ENCODE measurements at places on chromosomes 16 and 17.

DNA sequence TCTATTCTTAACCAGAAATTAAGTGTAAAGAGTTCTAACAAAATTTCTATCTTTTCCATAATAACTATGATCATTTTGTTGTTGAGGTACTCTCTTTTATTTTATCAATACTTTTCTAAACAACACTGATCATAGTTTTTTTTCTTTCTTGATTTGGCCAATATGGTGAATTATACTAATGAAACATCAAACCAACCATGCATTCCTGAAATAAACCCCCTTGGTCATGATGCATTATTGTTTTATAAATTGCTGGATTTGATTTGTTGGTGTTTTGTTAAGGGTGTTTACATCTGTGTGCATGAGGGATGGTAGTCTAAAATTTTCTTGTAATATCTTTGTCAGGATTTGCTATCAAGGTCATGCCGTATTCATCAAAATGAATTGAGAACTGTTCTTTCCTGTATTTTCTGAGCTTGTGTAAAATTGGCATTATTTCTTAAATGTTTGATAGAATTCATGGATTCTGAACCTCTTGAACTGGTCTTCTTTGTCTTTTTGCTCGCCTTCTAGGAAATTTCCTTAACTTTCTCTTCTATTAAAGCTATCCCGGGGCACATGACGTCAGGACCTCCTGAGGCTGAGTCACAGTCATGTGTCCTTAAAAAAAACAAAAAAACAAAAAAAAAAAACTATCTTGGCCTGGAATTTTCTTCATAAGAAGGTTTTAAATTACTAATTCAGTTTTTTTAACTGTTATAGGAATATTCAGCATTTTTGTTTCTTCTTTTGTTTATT is 3.9 kb upstream of the TRIM25 start:
- DNase-seq, result no peak

- DNase-seq, result no peak
Measured at GRCh38 chr17:30091771-30092170, 24.8 kb upstream of the NSRP1 start.

DNA sequence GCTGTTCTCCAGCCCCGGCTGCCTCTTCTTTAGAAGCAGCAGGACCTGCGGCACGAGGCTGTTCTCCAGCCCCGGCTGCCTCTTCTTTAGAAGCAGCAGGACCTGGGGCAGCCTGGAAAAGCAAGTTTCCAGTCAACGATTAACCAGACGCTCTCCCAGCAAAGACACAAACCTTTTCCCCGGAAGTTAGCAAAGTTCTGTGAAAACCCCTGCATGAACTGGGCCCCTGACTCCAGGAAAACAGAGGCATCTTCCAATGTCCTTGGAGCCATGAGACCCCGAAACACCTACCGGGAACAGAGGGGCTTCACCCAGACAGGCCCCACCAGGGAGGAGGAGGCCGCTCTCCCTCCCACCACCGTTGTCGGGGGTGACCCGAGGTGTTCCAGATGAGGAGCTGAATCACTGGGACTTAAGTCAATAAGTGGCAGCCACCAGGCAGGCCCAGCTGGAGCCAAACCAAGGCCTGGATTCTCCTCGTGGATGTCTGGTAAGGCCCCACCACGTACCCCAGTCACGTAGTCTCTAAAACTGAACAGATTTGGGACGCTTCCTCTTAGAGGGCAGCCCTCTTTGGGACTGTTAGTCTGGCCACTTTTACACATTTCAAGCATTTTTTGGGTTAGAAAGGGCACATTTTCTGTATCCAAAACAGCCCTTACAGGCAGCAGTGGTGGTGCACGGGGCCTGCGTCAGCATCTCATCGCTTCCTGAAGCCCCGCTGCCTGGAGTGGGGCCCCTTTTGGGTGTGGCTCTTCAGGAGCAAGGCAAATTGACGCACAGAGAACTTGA is at the start of gene RPH3AL:
Gene RPH3AL (minus strand): TSS at position 387 of the 792 bp plus-strand sequence. CDS start 25,264 bp downstream, outside the sequence.
- no peak for DNase-seq

DNA sequence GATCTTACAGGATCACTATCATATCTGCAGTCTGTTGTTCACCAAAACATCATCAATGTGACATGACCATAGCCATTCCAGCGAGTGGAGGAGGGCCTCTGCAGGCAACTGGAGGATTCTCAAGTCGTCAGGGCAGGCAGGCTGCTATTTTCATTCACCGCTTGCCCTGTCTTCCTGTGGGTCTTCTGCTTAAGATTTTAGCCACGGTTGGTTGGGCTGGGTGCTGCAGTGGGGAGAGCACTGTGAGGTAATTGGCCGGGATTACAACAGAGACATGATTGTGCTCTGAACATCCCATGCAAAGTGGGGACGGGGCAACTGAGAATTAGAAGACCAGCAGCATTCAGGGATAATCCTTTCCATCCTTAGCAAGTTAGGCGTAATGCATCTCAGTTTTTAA is 245.9 kb downstream of the CPPED1 start:
- DNase-seq, result no peak

- no peak for DNase-seq
Measured at GRCh38 chr17:50550661-50551432, 3.9 kb downstream of the SPATA20 start.

GRCh38 chr16:13956635-13957196 is 36.8 kb downstream of the ERCC4 start:
- no peak for DNase-seq

DNA sequence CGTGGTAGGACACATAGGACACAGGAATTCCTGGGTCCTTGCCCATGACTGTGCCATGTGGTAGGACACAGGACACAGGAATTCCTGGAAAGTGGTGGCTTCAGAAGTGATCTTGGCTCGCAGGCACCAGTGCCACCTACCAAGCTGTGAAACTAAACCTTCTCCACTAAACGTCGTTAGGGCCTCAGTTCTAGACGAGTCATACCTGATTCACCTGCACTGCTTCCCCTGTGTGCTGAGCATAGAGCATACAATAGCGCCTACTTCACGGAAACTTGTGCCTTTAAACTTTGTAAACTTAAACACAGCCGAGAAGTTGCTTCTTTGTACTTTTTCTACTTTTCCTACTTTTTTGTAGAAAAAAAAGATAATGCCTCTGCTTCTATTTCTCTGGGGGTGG is 4.8 kb downstream of the SOX8 start:
- DNase-seq, result no peak

DNA sequence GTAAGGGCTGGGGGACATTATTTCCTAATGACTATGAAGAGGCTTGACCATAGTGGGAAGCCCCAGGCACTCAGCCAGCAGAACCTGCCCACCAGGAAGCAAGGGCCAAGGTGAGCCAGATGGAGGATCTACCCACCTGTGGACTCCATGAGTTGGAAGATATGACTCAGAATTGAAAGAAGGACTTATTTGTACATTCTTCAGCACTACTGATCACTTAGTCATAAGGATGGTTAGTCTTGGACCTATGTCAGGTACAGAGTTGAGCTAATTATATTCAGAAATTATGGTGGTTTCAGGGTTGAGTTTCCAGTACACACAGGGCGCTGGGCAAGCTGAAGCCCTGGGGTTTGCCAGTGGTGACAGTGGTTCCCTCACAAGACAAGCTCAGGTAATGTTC is 24.0 kb upstream of the GRIN2A start:
- no peak for DNase-seq

DNA sequence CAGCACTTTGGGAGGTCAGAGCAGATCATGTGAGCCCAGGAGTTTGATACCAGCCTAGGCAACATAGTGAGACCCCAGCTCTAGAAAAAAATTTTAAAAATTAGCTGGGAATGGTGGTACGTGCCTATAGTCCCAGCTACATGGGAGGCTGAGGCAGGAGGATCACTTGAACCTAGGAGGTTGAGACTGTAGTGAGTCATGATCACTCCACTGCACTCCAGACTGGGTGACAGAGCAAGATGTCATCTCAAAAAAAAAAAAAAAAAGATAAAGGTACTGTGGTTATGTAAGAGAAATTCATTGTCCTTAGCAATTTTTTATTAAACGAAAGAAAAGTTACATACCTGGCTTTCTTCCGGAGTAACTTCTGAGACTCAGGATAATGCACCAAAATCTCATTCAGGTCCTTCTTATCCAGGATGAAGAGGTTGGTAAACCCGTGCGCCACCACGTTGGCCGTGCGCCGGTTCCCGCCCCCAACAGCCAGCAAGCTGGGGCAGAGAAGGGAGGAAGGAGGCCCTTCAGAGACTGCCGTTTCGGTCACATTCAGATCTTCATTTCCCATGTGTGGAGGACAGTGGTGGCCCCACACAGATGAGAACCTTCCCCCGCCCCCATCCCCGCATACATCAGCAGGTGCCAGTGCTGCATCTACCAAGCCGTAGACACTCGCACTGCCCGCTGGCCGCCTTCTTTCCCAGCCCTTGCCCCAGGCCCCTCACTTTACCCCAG is 73.7 kb downstream of the CNGB1 start:
- DNase-seq, result no peak

GRCh38 chr16:28001642-28002041 is 61.9 kb downstream of the GSG1L start:
- no peak for DNase-seq

DNA sequence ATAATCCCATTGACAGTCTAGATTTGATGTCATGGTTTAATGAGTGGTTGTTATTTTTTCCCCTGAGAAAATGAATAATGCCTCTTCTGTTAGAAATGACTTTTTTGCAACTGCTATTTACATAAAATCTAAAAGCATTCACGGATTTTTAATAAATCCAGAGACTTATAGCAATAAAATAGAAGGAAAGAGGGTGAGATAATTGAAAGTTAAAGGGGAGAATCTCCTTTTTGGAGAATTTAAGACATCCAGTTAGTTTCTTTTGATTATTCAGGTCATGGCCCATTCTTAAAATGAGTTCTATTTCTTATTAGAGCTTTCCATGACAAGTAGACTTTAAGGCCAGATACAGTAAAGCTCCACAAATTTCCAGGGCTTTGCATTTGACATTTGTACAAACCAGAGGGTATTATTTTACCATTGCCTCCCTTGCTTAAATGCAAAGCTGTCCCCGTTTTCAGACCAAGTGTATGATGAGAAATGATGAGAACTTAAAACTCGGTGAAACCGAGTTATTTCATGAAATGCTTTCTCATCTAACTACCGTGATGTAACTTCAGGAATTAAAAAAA is 789.0 kb upstream of the SOX9 start:
- DNase-seq, result no peak

DNA sequence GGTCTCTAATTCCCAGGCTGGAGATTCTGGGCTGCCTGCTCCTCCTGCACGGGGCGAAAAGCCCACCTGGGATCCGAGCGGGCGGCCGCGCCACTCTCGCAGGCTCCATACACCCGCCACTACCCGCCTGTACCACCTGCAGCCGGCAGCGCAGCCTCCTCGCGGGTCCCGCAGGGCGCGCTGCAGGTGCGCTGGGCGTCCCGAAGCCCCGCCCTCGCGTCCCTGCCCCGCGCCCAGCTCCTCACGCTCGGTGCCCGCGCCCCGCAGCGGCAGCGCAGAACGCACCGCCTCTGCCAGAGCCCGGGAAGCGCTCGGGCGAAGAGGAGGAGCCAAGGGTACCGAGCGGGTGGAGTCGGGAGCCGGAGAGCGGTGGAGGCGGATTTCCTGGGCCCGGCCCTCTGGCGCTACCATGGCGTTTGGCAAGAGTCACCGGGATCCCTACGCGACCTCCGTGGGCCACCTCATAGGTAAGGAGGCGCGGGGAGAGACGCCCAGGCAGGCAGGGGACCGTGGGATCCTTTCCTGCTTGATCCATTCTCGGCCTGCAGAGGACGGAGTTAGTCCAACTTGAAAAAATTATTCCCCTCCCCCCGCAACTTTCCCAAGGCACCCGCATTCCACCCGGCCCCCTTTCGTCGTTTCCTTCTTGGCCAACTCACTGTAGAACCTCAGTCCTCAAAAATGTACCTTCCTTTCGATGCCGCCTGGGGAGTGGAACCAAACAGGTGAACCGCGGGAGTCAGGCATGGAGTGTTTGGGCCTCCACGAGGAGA is at the start of gene TOM1L1:
Gene TOM1L1 (plus strand): TSS at position 396 of the 773 bp plus-strand sequence. CDS start 14 bp downstream, at position 410.
- DNase-seq, result no peak

DNA sequence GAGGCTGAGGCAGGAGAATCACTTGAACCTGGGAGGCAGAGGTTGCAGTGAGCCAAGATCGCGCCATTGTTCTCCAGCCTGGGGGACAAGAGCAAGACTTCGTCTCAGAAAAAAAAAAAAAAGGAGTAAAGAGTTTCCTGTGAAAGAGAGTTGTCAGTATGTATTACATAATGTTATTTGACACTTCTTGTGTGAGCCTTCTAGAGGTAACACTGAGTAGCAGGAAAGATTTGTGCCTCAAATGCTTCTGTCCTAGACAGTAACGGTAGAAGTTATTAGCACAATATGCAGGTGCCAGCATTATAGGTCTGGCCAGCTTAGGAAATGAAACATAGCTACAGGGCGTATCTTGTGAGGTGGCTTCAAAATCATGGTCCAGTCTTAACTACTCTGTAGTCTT is 6.2 kb downstream of the RPS6KB1 start:
- no peak for DNase-seq

DNA sequence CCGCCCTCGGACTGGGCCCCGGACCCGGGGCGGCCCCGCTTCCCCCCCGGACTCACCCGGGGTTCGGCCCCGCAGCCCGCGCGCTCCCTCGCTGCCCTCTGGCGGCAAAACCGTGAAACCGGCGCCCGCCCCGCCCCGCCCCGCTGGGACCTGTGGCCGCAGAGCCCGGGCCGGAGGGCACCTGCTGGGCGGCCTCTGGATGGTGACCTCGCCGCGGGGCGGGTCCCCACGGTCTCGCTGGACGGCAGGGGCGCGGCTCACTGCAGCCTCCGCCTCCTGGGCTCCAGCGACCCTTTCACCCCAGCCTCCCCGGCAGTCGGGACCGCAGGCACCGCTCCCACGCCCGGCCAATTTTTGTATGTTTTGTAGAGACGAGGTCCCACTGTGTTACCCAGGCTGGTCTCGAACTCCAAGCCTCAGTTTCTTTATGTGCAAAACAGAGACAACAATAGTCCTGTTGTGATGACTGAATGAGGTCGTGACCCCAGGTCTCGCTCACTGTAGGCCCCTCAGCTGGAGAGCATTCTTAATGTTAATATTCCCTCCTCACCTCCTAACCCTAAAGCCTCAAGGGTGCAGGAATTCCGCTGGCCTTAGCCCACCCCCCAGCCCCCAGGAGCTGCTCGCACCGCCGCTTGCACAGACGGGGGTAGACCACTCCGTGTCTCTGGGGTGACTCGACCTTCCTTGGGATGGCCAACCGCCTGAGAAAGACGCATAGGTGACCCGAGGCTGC is 33.7 kb upstream of the RPH3AL start:
- peak; percentile 58 for DNase-seq

DNA sequence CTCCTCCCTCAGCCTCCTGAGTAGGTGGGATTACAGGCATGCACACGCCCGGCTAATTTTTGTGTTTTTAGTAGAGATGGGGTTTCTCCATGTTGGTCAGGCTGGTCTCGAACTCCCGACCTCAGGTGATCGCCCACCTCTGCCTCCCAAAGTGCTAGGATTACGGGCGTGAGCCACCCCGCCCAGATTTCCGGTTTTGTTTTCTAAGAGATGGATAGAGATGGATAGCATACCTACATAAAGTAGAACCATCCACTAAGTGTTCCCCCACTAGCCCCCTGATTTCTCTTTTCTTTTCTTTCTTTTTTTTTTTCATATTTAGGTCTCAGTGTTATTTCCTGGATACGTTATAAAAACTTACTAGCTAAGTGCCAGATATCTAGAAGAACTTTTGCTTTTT is 2.0 kb downstream of the WSB1 start:
- no peak for DNase-seq

GRCh38 chr17:17947309-17947708 is 24.9 kb downstream of the TOM1L2 start:
- no peak for DNase-seq

- DNase-seq, result no peak
Measured at GRCh38 chr16:88070989-88071625, 119.9 kb downstream of the BANP start.
